ENCODE measurements at places on chromosomes 13 and 19.

GRCh38 chr13:20815464-20815863 is 41.7 kb upstream of the EEF1AKMT1 start:
- no peak for DNase-seq

GRCh38 chr13:24644036-24644435 is 36.2 kb upstream of the ATP12A start:
- peak; percentile 93 for DNase-seq

DNA sequence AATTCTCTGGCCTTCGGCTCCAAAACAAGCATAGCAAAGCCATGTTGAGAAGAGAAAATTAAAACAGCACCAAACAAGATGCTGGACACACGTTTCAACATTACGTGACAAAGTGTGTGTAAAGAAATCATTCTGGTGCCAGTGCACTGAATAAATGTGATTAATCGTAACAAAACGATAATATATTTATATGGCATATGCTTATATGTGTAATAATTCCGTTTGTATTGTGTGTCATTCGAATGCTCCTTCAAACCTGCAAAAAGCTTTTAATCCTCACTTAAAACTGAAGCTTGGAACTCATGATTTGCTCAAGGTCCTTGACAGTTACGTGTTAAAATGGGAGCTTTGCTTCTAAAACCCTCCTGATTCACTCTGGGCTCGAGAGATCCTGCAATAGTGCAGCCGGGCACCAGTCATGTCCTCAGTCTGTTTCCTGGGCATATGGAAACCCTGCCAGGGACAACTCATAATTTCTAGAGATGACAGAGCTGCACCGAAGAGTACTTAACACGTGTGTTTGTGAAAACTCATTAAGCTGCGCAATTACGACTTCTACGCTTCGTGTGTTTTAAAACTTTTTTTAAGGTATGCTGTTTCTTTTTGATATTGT is 731 bp upstream of the AKAP8L start:
- no peak for DNase-seq

- DNase-seq, result no peak
Observed at GRCh38 chr13:110408286-110408685, 101.2 kb downstream of the COL4A2 start.

GRCh38 chr13:84896128-84896527 is 903.1 kb downstream of the SLITRK6 start:
- DNase-seq, result peak; percentile 82

DNA sequence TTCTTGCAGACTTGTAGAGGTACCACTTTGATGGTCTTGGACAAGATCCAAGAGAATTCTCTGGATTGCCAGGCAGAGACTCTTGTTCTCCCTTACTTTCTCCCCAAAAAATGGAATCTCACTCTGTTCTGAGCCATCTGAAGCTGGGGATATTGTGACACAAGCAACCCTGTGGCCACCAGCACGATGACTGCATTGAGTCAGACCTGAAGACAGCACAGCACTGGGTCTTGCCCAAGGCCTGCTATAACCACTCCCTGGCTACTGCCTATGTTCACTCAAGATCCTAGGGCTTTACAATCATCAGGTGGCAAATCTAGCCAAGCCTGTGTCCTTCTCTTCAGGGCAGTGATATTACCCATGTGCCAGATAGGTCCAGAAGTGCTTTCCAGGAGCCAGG is 202.5 kb upstream of the SERP2 start:
- no peak for DNase-seq

GRCh38 chr13:20161275-20161950 is 561 bp upstream of the GJA3 start:
- DNase-seq, result no peak

DNA sequence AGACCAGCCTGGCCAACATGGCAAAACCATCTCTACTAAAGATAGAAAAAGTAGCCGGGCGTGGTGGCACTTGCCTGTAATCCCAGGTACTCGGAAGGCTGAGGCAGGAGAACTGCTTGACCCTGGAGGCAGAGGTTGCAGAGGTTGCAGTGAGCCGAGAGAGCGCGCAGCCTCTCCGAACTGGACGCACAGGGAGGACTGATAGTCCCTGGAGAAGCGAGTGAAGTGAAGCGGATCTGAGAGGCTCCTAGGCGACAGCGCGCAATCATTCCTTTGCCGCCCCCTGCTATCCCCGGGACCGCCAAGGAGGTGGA is 233 bp downstream of the ZNF561 start:
- DNase-seq, result no peak

GRCh38 chr19:1933244-1933643 is 7.7 kb upstream of the CSNK1G2 start:
- no peak for DNase-seq

DNA sequence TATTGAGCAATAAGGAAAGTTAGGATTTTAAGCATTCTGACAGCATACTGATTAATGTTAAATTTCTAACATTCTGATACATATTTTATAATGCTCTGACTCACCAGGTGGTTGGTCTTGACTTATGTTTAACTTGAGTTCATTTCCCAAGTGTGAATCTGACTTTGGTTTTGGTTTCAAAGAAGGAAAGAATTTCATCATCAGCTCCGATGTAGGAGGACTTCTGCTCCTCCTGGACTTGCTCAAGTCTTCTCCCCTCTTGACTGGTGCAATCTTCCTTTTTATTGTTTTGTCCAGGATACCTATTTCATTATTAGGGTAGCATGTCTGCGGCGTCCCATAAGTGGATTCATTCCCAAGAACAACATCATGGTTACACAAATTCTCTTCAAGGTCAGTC is 141.3 kb downstream of the RNF17 start:
- peak; percentile 62 for DNase-seq

- DNase-seq, result peak; percentile 68
Observed at GRCh38 chr13:100211016-100211710, 122.3 kb downstream of the PCCA start.

- peak; percentile 31 for DNase-seq
Observed at GRCh38 chr13:20192158-20192835, 441 bp downstream of the GJB2 start.

GRCh38 chr13:40576369-40576768 is 90.1 kb downstream of the FOXO1 start:
- no peak for DNase-seq

DNA sequence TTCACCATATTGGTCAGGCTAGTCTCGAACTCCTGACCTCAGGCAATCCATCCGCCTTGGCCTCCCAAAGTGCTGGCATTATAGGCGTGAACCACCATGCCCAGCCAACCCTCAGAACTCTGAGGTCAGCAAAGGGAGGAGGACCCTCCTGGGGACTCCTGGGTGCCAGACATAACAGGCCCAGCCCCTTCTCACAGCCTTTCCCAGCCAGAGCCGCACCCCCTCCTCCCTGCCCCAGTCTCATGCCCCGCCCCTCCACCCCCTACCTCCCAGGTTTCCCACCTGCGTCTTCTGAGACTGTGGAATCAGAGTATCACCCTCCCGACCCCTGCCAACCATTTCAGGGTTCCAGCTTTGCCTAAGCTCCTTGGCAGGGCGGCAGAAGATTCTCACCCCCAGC is 5.2 kb downstream of the IGLON5 start:
- DNase-seq, result no peak

DNA sequence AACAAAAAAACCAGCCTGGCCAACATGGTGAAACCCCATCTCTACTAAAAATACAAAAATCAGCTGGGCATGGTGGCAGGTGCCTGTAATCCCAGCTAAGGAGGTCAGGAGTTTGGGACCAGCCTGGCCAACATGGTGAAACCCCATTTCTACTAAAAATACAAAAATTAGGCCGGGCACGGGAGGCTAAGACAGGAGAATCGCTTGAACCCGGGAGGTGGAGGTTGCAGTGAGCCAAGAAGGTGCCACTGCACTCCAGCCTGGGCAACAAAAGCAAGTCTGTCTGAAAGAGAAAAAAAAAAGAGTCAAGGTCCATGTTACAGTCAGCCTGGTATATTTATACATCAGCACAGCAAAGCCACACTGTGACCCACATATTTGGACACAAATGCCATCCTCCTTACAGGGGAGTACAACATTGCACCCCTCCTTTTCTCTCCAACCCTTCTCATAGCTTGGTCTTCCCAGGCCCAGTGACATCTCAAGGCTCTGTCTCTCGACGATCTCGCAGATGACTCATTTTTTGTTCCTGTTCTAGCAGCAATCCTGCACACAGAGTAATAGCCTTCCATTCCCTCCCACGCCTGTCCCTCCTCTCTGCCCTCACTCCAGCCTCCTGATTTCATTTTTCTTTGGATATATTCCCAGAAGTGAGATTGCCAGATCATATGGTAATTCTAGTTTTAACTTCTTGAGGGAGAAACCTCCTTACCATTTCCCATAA is 21.0 kb upstream of the DPP9 start:
- DNase-seq, result peak; percentile 90

- no peak for DNase-seq
Observed at GRCh38 chr13:111160648-111161047, 45.5 kb downstream of the ARHGEF7 start.

DNA sequence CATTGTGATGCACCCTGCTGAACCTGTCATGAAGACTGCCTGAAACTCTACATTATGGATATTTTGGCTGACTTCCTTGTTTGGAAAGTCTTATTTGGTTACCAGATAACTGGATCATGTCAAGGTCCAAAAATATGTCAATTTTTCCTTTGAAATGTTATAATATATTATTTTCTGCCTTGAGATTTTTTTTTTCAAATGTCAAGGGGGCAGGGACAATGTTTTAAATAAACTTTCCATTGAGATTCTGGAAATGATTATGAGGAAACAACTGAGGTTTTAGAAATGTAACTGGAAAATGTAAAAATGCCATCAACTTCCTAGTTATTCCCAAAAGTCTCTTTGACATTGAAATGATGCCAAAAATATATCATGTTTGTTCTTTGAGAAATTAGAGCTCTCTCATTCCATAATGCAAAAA is 117.0 kb downstream of the RFC3 start:
- DNase-seq, result no peak

DNA sequence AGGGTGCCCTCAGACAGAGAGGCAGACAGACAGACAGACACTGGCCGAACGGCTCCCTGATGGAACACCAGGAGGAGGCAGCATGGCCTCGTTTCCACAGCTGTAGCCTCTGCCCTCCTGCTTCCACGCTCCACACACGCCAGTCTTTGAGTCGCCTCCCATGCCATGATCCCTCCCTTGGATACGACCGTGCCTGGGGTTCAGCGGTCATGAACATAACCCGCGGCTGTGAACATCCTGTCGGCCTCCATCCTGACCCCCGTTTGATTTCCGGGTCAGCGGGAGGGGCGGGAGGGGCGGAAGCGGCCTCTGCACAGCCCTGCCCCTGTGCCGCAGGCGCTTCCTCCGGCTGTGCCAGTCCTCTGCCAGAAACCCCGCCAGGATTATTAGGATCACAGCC is 23.4 kb downstream of the GP6 start:
- DNase-seq, result no peak

DNA sequence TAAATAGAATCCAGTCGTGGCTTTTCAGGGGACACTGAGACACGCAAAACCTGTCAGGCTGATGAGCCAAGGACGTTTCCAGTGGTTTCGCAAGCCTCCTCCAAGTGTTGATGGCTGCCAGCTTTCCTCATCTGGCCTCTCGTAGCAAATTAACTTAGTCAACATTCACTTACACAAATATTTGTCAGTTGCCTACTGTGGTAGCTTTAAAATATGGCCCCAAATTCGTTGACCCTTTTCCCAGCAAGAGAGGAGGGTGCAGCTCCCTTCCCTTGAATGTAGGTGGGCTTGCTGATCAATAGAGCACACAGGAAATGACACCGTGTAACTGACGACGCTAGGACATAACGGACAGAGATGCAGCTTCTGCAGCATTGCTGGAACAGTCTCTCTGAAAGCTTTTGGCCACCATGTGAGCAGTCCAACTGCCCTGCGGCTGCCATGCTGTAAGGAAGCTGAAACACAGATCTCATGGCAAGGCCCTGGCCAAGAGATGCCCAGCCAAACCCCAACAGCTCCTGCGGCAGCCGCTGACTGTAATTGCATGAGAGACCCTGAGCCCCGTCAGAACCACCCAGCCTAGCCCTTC is 5.5 kb upstream of the RANBP3 start:
- no peak for DNase-seq

DNA sequence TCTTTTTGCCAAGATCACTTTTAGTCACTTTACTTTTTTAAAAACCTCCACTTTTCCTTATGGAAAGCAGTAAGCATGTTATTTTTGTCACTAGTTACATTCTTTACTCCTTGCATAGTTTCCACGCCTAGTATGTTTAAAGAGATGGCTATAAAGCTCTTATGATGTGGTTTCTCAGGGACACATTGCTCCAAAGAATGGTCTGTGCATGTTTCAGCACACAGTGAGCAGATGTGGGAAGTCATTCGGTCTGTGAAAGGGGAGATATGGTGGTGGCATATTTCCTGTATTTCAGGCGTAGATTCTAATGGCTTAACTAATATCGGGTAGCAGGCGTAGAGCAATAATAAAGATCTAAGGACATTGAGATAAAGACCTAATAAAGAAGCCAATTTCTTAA is 180.7 kb downstream of the SLITRK6 start:
- DNase-seq, result no peak

DNA sequence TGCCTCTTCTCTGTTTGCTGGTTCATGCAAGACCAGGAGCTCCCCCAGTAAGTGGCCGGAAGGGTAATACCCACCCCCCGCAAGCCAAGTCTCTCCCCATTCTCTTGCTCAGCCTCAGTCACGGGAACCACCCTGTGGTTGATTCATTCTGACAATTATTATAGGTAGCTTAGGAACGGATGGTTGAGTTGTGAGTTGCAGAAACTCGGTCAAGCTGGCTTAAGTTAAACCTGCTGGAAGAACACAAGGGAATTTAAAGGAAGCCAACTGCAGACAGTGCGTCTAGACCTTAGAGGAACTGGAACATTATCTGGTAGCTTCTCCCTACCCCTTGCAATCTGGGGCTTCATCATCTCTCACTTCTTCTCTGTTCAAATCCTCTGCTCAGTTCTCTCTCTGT is 8.9 kb downstream of the FPR1 start:
- DNase-seq, result peak; percentile 82

GRCh38 chr13:100666124-100666523 is 8.5 kb downstream of the TMTC4 start:
- DNase-seq, result peak; percentile 7

GRCh38 chr13:104976986-104977385 is 1558.5 kb downstream of the EFNB2 start:
- no peak for DNase-seq

- DNase-seq, result no peak
Observed at GRCh38 chr19:47353307-47353712, 4.2 kb downstream of the DHX34 start.

DNA sequence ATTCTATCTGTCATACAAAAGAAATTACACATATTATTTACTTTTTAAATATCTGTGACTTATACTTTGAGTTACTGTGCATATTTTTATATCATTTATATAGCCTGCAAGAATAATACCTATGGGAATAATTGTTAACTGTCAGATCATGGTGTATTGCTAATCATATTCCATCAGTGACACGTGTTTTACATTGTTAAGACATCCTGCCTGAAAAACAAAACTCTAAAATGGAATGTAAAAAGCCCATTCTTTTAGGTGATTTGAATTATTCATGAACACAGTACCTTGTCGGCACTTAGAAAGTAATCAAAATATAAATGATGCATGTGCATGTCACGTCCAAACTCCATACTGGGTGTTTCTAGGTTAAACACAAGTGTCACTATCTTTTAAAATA is 533.8 kb upstream of the PCDH9 start:
- DNase-seq, result no peak

- DNase-seq, result peak; percentile 17
Observed at GRCh38 chr13:59877933-59878332, 285.8 kb downstream of the DIAPH3 start.

GRCh38 chr19:18833141-18833476 is 1.4 kb downstream of the UPF1 start:
- DNase-seq, result no peak
